ENCODE measurements at places on chromosomes 6 and 20.
A peak's percentile ranks its signal among the peaks of the same experiment; 100 is the strongest.

DNA sequence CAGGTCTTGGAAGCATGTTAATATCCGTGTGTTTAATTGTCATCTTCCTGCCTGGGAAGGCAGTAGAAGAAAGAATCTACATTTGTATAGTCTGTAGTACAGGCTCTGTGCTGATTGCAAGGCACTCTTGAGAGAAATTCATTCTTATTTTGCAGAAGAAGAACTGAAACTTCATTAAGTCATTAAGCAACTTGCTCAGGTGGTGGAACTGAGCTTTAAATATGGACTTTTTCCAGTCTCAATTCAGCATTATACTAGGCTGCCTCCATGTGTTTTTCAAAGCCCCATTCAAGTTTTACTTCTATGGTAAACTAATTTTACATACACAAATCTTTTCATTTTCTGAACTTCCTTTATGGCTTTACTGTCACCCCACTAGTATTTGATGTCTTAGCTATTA is 18.7 kb downstream of the ZNF451 start:
- H3K36me3 ChIP-seq: peaks cover 58% of the 10 kb centered on the region
- H3K27me3 ChIP-seq: no peaks in the 10 kb centered on the region
- H3K4me1 ChIP-seq: no peaks in the 10 kb centered on the region

DNA sequence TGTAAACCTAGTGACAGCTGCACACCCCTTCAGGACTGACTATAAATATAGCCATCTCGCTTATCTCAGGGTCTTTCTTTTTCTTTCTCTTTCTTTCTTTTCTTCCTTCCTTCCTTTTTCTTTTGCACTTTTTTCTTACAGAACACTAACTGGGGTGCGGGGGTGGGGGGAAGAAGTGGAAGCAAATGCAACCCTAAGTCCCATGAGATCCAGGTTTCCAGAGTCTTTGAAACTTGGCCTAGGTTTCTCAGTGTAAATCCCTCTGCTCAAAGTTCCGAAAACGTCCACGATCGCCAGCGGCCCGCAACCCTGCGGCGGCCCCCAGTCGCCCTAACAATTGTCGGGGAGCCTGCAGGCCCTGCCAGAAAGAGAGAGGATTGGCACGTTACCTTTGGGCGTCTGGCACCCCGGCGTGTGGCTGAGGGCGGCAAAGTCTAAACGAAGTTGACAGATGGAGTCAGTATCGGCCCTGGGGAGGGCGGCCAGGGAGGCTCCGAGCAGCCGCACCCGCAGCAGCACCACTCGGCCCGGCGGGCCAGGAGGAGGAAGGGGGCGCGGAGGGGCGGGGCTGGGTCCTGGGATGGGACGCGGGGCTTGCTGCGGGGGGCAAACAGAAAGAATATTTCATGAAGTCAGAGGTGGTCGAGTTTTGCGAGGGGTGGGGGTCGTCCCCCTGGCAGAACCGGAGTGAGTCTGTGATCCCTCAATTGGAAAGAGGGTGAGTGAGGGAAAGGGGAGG is 577 bp upstream of the FOXF2 start:
- H3K4me1 ChIP-seq: peaks cover 23% of the 10 kb centered on the region
- H3K4me3 ChIP-seq: no peak overlapping the region
- no peaks in the 10 kb centered on the region for H3K36me3 ChIP-seq
- no peak for DNase-seq
- peaks cover 47% of the 10 kb centered on the region for H3K27me3 ChIP-seq

DNA sequence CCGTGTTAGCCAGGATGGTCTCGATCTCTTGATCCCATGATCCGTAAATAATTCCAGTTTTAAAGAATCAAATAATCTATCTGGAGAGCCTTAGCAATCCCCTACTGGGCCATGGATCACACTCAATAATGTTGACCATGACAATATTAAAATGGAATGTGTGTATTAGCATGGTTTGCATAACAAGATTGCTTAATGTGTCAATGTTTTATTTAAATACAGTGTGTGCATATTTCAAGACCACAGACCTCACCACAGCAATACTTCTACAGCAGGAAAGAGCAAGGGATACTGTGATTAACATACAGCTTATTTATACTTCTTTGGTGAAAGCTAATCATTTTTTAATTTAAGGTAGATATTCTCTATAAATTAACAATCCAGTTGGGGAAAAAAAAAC is 470.4 kb downstream of the TFAP2B start:
- no peak overlapping the region for H3K27ac ChIP-seq
- DNase-seq: no peak
- H3K36me3 ChIP-seq: no peaks in the 10 kb centered on the region
- H3K27me3 ChIP-seq: no peaks in the 10 kb centered on the region

DNA sequence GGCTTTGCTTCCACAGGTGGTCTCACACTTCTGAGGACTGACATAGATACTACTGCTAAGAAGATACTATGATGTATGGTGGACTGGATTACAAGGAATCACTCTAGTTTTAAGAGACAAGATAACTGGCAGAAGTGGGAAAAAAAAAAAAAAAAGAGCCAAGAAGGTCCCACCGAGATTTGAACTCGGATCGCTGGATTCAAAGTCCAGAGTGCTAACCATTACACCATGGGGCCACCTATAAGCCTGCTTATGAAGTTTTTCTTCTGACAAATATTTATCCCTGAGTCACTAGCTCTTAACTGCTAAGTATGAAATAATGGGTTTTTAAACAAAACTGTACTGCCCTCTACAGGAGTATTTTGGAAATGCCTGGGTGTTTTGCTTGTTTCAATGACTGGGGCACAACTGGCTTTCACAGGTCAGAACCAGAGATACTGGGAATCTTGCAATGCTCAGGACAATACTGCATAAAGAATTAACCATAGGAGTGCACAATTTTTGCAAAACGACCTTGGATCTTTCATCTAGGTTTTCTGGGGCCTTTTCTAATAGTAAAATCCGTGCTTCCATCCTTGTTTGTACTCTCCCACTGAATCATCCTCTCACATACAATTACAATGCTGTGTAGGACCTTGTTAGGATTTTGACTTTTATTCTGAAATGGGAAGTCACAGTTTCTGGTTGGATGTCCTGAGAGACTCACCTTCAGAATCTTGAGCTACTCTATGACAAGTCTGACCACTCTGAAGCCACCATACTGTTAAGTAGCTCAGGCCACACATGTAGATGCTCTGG is 116.3 kb downstream of the OR2B2 start:
- DNase-seq: peak; percentile 74
- H3K27me3 ChIP-seq: no peaks in the 10 kb centered on the region
- peak overlapping the region; percentile 2 for H3K27ac ChIP-seq

- H3K4me1 ChIP-seq: no peaks in the 10 kb centered on the region
- DNase-seq: no peak
- H3K36me3 ChIP-seq: no peaks in the 10 kb centered on the region
- H3K27ac ChIP-seq: no peak overlapping the region
These were observed 20.3 kb downstream of the SYNDIG1 start for GRCh38 chr20:24489631-24490260.

DNA sequence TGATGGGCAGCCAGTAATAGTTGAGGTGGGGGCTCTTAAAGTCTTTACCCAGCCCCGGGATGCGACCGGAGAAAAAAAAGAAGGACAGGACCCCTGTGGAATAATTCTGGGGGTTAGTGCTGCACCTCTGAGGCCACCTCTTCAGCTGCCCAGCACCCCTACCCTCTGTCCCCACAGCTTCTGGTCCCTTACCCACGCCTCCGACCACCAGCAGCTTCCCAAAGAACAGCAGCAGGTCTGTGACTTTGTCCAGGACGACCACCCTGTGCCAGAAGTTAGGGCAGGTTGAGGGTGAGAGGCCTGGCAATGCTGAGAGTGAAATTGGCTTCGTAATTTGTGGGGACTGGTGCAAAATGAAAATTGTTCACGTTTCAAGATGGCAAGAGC is 2.2 kb upstream of the NEU1 start:
- peaks cover 49% of the 10 kb centered on the region for H3K4me1 ChIP-seq
- no peak overlapping the region for H3K4me3 ChIP-seq
- no peak overlapping the region for H3K27ac ChIP-seq
- peaks cover 32% of the 10 kb centered on the region for H3K36me3 ChIP-seq
- H3K27me3 ChIP-seq: peaks cover 4% of the 10 kb centered on the region

- H3K4me1 ChIP-seq: peaks cover 19% of the 10 kb centered on the region
- H3K27me3 ChIP-seq: no peaks in the 10 kb centered on the region
- no peak for DNase-seq
- no peak overlapping the region for H3K27ac ChIP-seq
These were observed 29.1 kb downstream of the SLC13A3 start for GRCh38 chr20:46622165-46622564.

DNA sequence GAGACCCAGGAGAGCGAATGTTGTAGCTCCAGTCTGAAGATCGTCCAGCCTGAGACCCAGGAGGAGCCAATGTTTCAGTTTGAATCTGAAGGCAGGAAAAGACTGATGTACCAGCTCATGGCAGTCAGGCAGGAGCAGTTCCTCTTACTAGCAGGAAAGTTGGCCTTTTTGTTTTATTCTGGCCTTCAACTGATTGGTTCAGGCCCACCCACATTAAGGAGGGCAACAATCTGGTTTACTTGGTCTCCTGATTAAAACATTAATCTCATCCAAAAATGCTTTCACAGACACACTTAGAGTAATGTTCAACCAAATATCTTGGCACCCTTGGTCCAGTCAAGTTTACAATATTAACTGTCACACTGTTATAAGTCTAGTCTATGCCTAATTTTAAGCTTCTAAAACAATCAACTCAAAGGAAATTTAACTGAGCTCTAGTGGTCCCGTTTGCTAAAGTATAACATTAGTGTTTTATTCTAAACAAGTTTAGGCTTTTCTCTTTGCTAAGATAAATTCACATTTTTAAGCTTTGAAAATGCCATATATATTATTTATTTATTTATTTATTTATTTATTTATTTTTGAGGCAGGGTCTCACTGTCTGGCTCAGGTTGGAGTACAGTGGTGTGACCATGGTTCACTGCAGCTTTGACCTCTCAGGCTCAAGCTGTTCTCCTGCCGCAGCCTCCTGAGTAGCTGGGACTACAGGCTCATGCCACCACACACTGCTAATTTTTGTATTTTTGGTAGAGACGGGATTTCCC is 275.5 kb upstream of the SLC35B3 start:
- H3K4me3 ChIP-seq: no peak overlapping the region
- H3K36me3 ChIP-seq: no peaks in the 10 kb centered on the region
- no peak for DNase-seq
- no peaks in the 10 kb centered on the region for H3K27me3 ChIP-seq
- H3K4me1 ChIP-seq: no peaks in the 10 kb centered on the region
- no peak overlapping the region for H3K27ac ChIP-seq

DNA sequence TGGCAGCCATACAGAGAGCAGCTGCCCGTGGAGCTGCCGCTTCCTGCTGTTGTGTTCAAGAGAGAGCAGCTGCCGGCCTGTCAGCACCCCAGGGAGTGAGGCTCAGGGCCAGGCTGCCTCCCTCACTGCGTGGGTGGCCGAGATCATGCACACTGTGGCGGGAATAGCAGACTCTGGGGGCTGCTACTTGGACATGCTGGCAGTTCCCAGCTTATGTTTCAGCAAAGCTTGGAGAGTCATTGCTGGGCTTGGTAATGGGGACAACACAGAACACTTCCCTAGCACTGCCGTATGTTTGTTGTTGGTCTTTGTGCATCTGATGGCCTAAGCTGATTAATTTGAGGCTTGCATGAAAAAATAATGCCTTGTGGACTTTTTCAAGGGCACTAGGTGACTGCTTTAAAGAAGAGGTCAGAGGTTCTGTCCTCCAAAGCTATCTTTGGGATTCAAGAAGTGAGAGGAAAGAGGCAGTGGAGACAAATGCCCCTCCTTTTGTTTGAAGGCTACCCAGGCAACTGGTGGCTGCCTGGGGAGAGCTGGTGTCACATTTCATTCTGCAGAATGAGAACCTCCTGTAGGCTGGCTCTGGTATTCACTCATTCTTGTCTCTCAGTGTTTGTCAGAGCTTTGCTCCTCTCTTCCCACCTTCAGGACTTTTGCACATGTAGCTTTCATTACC is 18.8 kb downstream of the MRAP2 start:
- peak overlapping the region; percentile 65 for H3K27ac ChIP-seq
- peak; percentile 84 for DNase-seq
- no peaks in the 10 kb centered on the region for H3K27me3 ChIP-seq
- H3K4me1 ChIP-seq: peaks cover 33% of the 10 kb centered on the region
- H3K36me3 ChIP-seq: no peaks in the 10 kb centered on the region

DNA sequence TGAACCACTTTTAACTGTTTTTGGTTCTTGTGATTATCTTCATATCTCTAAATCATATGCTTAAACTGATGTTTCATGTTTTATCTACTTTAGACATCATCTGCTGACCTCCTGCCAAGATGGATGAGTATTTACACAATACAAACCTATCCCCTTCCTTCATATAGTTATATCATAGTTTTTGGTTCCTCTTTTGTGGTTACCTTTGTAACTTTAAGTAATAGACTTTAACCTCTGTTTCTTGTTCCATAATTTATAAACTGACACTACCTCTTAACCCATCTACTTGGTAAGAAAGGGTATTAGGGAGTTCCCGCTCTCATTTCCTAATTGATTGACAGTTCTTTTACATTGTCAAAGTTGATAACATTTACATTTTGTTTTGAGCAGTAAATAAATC is 11.9 kb downstream of the PCMT1 start:
- H3K4me3 ChIP-seq: no peak overlapping the region
- no peaks in the 10 kb centered on the region for H3K27me3 ChIP-seq
- no peaks in the 10 kb centered on the region for H3K4me1 ChIP-seq
- no peak overlapping the region for H3K27ac ChIP-seq
- H3K36me3 ChIP-seq: peaks cover 58% of the 10 kb centered on the region

- peak; percentile 96 for DNase-seq
- H3K4me1 ChIP-seq: peaks cover 51% of the 10 kb centered on the region
- peak within 1 kb of the TSS; percentile 90 for H3K27ac ChIP-seq
- peak within 1 kb of the TSS; percentile 66 for H3K4me3 ChIP-seq
These were observed at the start of gene CTSZ for GRCh38 chr20:59006864-59007664. Gene CTSZ, minus strand, starts transcription at chr20:59007254. Its CDS starts 126 bp downstream, at chr20:59007128.

- DNase-seq: peak; percentile 80
- H3K4me3 ChIP-seq: peak overlapping the region; percentile 68
- peaks cover 17% of the 10 kb centered on the region for H3K36me3 ChIP-seq
These were observed 951 bp downstream of the FOXP4 start for GRCh38 chr6:41546866-41547798.

GRCh38 chr20:63587776-63588591 is 13.9 kb upstream of the HELZ2 start:
- peaks cover 14% of the 10 kb centered on the region for H3K27me3 ChIP-seq
- no peaks in the 10 kb centered on the region for H3K4me1 ChIP-seq
- no peak overlapping the region for H3K4me3 ChIP-seq

DNA sequence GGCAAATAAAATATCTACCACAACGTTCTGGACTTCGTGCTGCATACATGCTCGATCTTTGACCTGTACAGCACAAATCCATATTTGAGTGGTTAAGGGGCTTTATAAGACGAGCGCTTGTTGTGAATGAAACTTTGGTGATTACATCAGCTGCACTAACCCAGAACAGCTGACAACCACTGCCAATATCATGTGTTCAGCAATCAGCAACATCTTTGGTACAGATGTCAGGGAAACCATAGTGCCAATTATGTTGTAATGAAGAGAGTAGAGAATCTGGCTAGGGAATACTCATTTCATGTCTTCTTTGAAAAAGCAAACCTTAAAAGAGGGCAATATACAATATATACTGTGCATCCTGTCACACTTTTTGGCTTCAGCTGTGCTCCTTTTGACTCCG is 188.6 kb upstream of the NT5E start:
- no peaks in the 10 kb centered on the region for H3K4me1 ChIP-seq
- no peaks in the 10 kb centered on the region for H3K27me3 ChIP-seq
- H3K36me3 ChIP-seq: no peaks in the 10 kb centered on the region
- no peak overlapping the region for H3K4me3 ChIP-seq

GRCh38 chr6:30349421-30350177 is 4.6 kb downstream of the RPP21 start:
- DNase-seq: no peak
- H3K36me3 ChIP-seq: peaks cover 18% of the 10 kb centered on the region
- H3K27me3 ChIP-seq: no peaks in the 10 kb centered on the region
- H3K4me1 ChIP-seq: peaks cover 15% of the 10 kb centered on the region
- no peak overlapping the region for H3K27ac ChIP-seq
- H3K4me3 ChIP-seq: no peak overlapping the region

GRCh38 chr6:116405652-116406356 is 35.1 kb downstream of the DSE start:
- no peak overlapping the region for H3K27ac ChIP-seq
- no peaks in the 10 kb centered on the region for H3K27me3 ChIP-seq
- 0 out of 2 replicates have a peak, but pooled peaks cover 2% of the 10 kb centered on the region for H3K4me1 ChIP-seq
- peak; percentile 17 for DNase-seq
- H3K36me3 ChIP-seq: no peaks in the 10 kb centered on the region

Data from K562 (cell line).